Stimulated activated CD4-positive, alpha-beta T cell treated with anti-CD3 and anti-CD28 coated beads, Interleukin-12 subunit alpha, Interleukin-12 subunit beta, amount 100 ng/mL, for 48 hours (primary cell): ENCODE measurements at places on chromosomes 16 and 17.

DNA sequence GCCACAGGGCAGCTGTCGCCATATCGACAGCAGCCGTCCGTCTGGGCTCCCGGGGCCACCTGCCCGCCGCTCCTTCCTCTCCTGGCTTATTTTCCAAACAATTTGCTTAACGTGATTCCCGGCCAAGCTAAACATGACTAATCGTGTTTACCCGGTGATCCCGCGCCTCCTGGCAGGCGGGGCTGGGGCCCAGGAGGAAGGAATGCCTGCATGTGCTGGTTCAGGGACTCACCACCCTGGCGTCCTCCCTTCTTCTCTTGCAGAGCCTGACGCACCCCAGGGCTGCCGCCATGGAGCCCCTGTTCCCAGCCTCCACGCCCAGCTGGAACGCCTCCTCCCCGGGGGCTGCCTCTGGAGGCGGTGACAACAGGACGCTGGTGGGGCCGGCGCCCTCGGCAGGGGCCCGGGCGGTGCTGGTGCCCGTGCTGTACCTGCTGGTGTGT lies 6.1 kb downstream of the SSTR5 start:
- no peak for DNase-seq

- DNase-seq: no peak
These were observed 270.7 kb upstream of the SOX9 start for GRCh38 chr17:71849783-71850768.

- peak; percentile 70 for DNase-seq
These were observed 1.4 kb upstream of the VAMP2 start for GRCh38 chr17:8163978-8164814.

DNA sequence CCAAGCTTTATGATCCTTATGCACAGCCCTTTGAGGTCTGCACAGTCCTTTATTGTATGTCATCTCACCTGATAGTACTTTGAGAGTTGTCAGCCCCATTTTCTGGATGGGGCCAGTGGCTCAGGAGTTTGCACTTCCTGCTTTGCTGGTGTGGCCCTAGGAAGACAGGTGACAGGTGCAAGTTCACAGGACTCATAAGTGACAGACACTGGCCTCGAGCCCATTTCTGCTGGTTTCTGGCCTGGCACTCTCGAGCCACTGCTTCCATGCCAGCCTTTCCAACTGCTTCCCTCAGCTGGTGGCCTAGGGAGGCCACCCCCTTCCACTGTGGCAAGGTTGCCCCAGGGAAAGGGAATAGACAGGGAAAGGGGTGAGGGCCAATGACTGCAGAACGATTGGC lies 84.4 kb upstream of the CCL1 start:
- DNase-seq: no peak

DNA sequence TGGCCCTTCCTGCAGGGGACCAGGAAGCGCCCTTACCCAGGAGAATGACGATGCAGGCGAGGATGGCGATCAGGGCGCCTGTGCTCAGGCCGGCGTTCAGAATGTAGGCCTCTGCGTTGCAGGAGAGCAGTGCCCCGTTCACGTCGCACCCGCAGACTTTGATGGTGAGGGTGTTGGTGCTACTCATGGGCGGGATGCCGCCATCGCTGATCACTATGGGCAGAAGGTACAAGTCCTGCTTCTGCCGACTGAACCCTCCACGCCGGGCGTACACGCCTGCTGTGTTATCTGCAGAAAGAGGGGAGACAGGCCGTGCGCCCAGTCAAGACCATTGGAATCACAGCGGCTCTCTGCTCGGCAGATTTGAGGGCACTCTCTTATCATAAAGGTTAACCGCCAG lies 171.1 kb downstream of the CDH11 start:
- DNase-seq: no peak

GRCh38 chr17:6474906-6475305 lies 30.7 kb downstream of the PIMREG start:
- DNase-seq: no peak

- no peak for DNase-seq
These were observed 36.4 kb upstream of the VPS4A start for GRCh38 chr16:69274699-69275235.
